CD8-positive, alpha-beta T cell (primary cell): ENCODE measurements at places on chromosomes 11 and 22.

DNA sequence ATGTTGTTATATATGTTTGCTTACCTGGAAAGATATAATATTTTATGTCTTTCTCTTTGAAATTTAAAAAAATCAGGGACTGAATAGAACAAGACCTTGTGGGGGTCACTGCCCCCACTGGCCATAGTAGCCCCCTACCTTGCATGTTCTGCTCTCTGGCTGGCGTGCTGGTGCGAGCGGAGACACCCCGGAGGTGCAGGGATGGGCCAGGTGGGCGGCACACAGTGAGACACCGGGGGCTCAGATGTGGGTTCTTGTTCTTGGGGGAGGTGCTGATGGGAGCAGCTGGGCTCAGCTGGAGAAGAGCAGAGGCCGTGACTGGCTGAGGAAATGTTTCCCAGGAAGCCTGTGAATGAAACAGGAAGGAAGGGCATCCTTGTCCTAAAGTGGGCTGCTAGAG lies 20.2 kb downstream of the GAB4 start:
- no peak for DNase-seq

DNA sequence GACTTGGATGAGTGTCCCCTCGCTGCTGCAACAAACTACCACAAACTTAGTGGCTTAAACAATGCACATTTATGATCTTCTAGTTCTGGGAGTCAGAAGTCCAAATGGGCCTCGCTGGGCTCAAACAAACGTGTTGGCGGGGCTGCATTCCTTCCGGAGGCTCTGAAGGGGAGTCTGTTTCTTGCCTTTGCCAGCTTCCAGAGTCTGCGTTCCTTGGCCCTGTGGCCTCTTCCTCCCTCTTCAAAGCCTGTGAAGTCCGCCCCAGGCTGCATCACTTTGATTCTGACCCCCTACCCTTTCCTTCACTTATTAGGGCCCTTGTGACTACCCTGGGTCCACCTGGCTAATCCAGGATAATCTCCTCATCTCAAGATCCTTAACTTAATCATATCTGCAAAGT lies 80.3 kb upstream of the NECTIN1 start:
- DNase-seq: no peak

GRCh38 chr11:24375351-24375750 lies 121.5 kb upstream of the LUZP2 start:
- DNase-seq: no peak

DNA sequence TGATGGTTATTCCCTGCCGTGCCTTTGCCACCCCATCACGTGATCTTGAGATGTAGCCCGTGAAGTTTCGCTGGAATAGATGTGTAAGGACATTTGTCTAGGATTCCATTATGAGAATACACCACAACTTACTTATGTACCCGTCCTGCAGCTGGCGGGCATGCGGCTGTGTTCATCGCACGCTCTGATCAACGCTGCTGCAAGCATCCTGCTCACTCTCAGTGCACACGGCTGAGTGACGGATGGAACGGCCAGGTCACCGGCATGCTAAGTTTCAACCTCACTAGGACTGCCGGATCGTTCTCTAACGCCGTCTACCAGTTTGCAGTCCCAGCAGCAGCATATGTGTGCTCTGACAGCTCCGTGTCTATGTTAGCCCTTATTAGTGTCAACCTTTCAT lies 44.6 kb downstream of the APOL1 start:
- DNase-seq: no peak

DNA sequence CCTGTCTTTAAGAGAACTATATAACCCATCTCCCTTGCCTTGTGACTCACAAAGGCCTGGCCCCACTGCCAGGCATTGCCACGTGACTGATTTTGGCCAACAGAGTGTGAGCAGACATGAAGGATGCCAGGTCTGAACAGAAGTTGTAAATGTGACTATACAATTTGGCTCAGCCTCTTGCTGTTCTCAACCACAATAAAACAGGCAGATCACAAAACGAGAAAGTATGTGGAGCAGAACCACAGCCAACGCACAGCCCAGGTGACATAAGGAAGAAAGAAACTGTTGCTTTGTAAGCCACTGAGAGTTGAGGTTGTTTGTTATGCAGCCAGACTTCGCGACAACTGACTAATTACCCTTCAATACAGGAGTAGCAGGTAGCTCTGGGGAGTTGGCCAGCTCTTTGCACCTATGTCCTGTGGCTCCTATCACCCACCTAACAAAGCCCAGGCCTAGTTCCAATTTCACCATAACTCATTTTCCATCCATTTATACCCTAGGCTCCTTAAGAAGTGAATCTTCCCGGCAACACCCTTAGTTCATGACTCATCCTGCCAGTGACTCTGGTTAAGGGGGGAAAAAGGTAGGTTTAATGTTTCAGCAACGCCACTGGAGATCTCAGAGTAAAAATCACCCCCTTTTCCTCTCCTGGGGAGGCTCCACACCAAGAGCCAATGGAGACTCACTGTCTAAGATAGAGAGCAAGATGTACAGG lies 53.7 kb downstream of the GALNT18 start:
- DNase-seq: no peak

GRCh38 chr22:23245799-23246136 lies 65.5 kb downstream of the BCR start:
- peak; percentile 48 for DNase-seq

DNA sequence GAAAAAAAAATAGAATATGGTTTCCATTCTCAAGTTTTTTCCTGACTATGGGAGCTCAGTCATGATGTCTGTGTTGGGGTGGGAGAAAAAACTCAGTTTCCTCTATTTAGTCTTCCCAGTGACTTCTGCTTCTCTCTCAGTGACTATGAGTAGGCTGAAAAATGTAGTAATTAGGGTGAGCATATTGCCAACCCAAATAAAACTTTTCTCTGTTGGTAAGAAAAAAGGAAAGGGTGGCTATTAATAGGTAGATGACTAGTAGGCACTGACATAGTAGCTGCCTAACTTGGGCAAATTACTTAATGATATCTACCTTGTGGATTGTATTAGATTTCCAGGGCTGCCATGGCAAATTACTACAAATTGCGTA lies 34.2 kb upstream of the BIRC3 start:
- DNase-seq: no peak

- DNase-seq: no peak
Observed at GRCh38 chr11:86760577-86760976, 39.8 kb upstream of the PRSS23 start.

- DNase-seq: no peak
Observed at GRCh38 chr22:38136607-38137006, 26.1 kb upstream of the BAIAP2L2 start.

GRCh38 chr11:111454561-111455192 lies 57.5 kb downstream of the BTG4 start:
- DNase-seq: no peak

GRCh38 chr22:21791635-21792625 lies 56.3 kb upstream of the YPEL1 start:
- DNase-seq: no peak

- no peak for DNase-seq
Observed at GRCh38 chr11:129849447-129850130, 33.9 kb downstream of the TMEM45B start.

DNA sequence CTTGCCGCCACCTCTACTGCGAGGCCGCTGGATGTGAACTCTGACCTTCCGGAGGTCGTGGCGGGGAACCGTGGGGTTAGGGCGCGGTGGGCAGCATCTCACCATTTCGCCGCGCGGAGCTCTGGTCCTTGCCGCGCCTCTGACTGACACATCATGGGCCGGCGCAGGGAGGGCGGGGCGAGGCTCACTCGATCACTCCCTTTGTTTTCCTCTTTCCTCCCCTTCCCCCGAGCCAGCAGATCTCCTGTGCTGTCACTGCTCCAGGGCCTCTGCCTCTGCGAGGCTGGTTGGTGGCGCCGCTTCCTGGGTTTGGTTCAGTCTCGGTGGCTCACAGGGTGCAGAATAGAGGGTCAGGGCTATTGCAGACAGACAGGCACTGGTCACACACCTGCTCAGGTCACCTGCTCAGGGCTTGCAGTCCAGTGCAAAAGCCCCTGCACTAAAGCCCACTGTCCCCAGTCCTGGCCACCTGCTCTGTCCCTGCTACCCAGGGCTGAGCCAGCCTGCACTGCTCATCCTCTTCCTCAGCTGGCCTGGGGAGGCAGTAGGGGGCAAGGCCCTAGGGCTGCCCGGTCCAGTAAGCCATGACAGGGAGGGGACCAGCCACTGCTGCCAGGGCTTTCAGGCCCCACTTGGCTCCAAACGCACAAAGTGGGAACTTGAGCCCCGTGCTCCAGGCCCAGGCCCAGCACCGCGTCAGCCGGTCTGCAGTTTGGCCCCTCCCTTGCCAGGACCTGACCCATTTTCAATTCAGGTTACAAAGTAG lies 36.2 kb downstream of the PISD start:
- DNase-seq: no peak
